ENCODE measurements at places on chromosomes 1 and 21. TPM values are rescaled to one million over a fixed set of nuclear protein-coding genes. Genes with fewer than 3 reads are reported as not detected.

KCNJ10 gene
- total RNA-seq: not detected

DNA sequence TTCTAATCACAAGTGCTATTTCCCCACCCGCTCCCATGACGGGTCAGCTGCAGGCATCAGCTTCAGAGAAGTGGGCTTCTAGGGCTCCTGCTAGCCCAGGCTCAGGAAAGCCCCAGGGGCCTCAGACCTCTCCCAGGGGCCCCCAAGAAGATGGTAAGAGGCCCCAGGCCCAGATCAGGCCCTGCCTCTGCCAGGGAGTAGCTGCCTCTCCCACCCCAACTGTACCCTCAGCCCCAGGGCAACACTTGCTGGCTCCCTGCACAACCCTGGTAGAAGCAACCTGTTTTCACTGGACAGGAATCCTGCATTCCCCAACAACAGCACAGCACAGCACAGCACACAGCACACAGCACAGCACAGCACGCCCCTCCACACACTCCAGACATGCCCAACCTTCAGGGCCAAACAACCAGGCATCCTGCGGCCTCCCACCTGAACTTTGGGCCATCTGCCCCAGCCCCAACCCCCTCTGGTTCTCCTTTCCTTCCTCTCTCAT, 6.5 kb downstream of the BLACAT1 start:
- H3K27ac ChIP-seq: no peak overlapping the region
- no peaks in the 10 kb centered on the region for H3K36me3 ChIP-seq
- H3K4me1 ChIP-seq: peaks cover 8% of the 10 kb centered on the region

ADAMTS4 gene
- 2.8 TPM for total RNA-seq

CYP4Z1 gene
- not detected for total RNA-seq

GRCh38 chr1:242089911-242090310, 91.0 kb upstream of the MAP1LC3C start:
- no peaks in the 10 kb centered on the region for H3K4me1 ChIP-seq
- no peak overlapping the region for H3K4me3 ChIP-seq
- H3K36me3 ChIP-seq: no peaks in the 10 kb centered on the region
- DNase-seq: no peak

LENEP gene
- 0.72 TPM for total RNA-seq
